ENCODE measurements at places on chromosomes 6 and 20.

- no peak for DNase-seq
Observed at GRCh38 chr6:44624936-44625573, 237.5 kb downstream of the CDC5L start.

DNA sequence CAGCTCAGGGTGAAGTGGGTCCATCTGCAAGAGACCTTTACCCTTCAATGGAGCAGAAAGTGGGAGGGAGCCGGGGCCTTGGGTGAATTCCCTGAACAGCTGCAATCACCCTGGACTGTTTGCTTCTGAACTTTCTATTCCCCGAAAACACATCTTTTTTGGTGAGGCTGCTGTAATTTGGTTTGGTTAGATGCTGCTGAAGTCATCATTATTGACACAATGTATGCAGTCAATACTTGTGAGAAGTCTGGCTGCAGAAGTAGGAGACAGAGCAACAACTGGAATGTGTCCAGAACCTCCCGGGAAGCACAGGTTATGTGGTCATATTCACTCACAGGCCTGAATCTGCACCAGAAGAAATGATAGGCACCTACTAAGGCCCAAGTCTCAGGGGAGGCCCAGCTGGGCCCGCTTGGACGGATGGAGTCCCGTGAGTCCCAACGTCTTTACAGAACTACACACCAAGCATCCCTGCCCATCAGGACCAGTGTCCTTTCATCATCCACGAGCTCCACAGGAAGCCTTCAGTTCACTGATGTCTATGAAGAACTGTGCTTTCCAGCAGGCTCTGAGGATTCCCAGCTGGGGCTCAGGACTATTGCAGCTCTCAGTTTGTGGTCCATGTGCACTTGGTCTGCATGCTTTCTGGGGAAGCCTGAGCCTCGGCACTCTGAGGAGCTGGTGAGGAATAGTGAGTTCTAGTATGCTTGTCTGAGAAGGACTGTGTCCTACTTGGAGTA lies 177.6 kb downstream of the THBS2 start:
- no peak for DNase-seq

DNA sequence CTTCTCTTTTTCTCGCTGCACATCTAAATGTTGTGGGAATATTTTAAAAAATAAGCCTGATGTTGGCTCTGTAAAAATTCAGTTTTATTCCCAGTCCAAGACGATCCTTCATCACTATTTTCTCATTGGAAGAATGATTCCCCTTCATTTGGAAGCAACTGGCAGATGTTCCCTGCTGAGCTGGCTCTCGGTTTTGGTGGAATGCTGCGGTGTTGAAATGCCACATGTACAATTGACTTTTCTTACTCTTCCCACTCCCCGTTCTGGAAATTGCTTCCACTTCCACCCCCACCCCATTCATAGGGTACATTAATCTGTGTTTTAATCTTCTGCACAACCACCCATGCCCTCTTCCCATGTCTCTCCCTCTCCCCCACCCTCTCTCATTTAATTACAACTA lies 496.3 kb upstream of the MAP3K7 start:
- no peak for DNase-seq

- no peak for DNase-seq
Observed at GRCh38 chr6:74654296-74654695, 551.6 kb downstream of the COL12A1 start.

DNA sequence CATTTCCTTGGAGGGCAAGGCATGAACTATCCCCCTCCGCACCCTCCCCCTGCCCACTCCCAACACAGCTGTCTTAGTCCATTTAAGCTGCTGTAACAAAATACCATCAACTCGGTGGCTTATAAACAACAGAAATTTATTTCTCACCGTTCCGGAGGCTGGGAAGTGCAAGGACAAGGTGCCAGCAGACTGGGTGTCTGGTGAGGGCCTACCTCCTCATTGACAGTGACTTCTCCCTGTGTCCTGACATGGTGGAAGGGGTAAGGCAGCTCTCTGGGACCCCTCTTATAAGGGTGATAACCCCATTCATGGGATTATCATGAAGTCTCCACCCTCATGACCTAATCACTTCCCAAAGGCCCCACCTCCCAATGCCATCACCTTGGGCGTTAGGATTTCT lies 114.3 kb upstream of the MAFB start:
- DNase-seq = no peak

DNA sequence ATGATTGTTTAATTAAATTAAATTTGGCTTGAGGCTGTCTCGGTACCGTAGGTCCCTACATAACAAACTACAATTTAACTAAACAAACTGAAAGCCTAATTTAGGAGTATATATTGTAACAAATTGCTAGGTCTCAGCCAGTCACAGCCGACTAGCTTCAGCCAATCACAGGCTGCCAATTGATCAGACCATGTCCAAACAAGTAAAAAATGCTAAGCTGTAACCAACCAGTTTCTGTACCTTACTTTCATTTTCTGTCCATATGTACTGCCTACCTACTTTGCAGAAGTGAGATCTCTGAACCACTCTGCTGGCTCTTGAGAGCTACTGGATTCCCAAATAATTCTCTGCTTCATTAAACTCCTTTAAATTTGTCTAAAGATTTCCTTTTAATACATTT lies 648.0 kb upstream of the GJE1 start:
- DNase-seq = no peak

GRCh38 chr20:21513881-21514540 lies at the start of gene NKX2-2:
Gene NKX2-2 (minus strand): TSS chr20:21514064. CDS start chr20:21513669, 395 bp downstream.
- DNase-seq = no peak

GRCh38 chr20:1301031-1301529 lies 27.9 kb downstream of the SDCBP2 start:
- no peak for DNase-seq

GRCh38 chr6:137488150-137489045 lies 5.8 kb downstream of the OLIG3 start:
- no peak for DNase-seq

- DNase-seq = peak; percentile 69
Observed at GRCh38 chr6:30814146-30815040, 69.9 kb upstream of the DDR1 start.

DNA sequence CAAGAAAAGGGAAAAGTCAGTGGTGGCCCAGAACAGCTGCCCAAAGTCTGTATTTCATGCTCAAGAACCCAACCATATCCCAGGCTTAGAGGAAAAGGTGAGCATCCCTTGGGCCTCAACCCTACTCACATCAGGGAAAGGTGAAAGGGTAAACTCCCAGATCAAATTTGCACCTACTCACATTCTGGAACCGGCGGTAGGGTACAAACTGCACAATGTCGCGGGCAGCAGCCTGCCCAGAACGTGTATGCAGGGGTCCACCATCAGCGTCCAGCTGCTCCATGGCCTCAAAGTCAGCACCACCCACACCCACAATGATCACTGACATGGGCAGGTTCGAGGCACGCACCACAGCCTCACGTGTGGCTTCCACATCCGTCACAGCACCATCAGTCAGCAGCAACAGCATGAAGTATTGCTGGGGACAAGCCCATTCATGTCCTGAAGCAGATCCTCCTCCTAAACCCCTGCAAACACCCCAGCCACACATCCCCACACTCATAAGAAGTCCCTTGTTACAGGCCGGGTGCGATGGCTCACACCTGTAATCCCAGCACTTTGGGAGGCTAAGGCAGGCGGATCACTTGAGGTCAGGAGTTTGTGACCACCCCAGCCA lies 10.9 kb downstream of the SPAG4 start:
- DNase-seq = no peak

DNA sequence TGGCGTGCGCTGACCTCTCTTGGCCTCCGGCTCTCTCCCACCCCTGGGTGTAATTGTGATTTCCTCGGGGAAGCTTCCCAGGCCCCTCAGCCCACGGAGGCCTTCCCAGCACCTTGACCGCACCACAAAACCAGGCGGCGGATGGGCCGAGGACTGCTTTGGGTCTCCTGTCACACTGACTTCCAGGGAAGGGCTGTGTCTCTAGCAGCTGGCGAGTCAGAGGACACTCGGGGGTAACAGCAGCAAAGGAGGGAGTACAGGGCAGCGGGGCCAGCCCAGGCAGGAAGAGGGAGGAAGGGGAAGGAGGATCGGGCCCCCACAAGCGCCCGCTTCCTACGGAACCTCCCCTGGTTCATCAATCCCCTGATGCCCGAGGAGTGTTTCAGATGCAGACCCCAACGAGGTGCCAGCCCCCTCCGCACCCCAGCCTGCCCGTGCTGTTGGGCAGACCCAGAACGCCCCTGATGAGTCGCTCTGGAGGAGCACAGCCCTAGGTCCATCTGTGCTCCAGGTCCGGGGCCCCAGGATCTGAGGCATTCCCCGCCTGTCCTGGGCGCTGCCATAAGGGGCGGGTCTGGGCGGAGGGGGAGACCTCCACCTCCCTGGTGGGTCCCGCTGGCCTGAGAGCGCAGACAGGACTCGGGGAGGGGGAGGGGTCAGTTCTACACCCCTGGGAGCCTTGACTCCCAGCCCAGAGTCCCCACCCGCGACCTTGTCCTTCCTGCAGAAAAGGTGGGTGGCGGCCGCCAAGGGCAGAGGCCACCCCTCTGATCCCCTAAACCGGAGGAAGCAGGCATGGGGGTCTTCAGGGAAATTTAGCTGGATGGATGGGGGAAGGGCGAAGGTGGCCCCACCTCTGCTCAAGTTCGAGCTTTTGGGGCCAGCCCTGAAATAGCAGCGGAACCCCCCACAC lies 956 bp downstream of the CHRNA4 start:
- no peak for DNase-seq

DNA sequence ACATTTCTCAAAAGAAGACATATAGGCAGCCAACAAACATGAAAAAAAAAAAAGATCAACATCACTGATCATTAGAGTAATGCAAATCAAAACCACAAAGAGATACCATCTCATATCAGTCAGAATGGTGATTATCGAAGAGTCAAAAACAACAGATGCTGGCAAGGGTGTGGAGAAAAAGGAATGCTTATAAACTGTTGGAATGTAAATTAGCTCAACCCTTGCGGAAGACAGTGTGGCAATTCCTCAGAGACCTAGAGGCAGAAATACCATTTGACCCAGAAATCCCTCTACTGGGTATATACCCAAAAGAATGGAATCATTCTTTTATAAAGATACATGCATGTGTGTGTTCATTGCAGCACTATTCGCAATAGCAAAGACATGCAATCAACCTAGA lies 303.8 kb upstream of the THEMIS start:
- no peak for DNase-seq

DNA sequence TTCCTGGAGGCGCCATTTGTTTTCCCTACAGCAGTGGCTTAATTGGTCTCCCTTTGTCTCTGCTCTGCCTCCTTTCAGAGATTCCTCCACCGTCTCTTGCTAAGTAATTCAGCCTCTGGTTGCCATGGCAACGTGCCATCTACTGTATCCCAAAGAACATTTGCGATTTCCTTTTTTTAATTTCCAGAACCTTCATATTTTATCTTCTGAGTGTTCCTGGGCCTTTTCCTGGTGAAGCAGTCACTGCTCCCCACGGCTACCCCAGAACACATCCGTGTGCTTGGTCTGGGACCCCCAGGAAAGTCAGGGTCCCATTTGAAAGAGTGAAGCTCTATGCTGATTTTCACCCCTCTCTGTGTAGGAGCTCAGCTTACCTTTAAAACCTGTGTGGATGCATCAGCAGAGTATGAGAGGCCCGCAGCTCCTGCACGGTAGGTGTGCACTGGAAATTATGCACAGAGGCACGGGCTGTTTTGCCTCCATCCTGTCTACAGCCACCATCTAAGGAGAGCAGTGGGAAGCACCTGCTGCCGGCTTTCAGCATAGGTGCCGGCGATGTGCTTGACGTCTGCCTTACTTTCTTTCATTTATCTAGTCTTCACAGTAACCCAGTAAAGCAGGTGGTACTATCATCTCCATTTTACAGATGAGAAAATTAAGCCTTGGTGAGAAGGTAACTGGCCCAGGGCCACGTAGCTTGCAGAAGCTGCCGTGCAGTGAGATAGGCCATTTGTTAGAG lies 122.8 kb downstream of the SYCP2 start:
- no peak for DNase-seq

DNA sequence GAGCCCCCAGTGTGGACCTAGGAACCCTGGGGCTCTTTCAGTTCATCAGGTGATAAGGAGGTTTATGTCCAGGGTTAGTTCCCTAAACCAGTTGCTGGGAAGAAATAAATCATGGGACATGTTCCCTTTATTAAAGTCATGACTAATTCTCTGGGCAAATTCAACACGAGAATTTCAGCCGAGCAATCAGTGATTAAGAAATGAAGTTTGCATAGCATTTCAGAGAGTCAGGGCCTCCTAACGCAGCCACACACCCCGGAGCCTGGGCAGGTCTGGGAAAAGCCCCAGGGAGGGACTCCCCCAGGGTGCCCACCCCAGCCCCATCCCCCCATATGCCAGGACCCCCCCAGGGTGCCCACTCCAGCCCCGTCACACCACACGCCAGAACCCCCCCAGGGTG lies 20.1 kb downstream of the SLCO4A1 start:
- no peak for DNase-seq

DNA sequence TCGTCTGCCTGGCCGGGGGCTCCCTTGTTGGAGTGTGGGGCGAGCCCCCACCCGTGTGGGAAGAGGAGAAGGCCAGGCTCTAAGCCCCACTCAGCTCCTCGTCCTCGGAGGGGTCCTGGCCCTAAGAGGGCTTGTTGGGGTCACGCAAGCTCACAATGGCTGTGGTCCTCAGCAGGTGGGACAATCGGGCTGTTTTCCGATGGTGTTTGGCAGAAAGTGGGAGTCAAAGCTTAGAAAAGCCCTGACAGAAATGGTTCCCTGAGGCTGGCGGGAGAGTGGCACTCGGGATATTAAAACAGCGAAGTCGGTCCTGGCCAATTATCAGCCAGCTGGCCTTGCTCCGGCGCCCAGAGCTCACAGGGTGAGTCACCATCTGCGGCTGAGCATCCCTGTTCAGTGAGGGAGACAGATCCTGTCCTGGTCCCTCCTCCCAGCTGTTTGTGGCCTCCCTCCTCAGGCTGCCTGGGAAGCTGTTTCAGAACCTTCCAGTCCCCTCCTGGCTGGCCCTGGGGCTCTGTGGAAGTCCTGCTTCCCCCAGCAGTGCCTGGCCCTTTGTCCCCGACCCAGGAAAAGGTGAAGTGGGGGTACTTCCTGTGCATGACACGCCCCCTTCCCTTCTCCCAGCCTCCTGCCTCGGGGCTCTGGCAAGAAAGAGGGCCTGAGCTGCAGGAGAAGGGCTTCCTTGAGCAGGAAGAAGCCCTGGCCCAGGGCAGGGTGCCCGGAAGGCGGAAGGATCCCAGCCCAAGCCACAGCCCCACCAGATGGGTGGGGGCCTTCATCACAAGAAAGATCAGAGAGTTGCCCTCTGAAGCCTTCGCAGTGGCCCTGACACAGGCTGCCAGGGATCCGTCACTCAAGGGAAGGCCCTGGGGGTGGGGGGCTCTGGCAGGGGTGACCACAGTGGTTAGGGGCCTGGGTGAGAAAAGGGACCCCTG lies 53.6 kb upstream of the BHLHE23 start:
- peak; percentile 2 for DNase-seq

- peak; percentile 88 for DNase-seq
Observed at GRCh38 chr20:25178563-25179438, 16.7 kb upstream of the ENTPD6 start.

GRCh38 chr20:63903796-63904561 lies 9.1 kb downstream of the DNAJC5 start:
- no peak for DNase-seq

Measured in kidney glomerular epithelial cell (primary cell).